Kasumi-1 (cell line): ENCODE measurements at places on chromosomes 6 and 20.
A peak's percentile ranks its signal among the peaks of the same experiment; 100 is the strongest.

DNA sequence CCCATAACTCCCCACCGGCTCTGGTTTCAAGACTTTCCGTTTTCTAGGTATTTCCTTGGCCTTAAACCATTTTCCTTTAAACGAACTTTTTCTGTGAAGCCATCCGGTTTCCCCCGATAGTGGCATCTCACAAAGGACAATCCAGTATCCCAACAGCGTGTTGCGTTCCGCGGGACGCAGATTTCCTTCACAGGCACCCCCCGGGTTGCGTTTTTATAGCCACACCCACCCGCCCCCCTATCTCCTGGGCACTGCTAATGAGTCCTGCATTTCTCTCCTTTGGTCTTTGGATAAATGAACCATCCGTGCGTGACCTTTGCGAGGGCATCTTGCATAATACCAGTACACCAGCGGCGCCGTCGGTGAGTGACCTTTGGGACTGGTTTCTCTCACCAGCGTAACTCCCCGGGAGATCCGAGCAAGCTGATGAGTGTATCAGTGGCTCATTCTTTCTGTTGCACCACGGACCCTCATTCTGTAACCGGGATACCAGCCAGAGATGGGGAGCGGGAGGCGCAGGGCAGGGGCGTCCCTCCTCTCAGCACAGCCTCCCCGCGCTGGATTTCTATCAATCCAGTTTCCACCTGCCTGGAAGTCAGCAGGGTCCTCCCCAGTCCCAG is 586 bp upstream of the NQO2 start:
- peak; percentile 70 for DNase-seq

- DNase-seq = peak; percentile 26
Observed at GRCh38 chr6:142943711-142944123, 1.3 kb downstream of the HIVEP2 start.

DNA sequence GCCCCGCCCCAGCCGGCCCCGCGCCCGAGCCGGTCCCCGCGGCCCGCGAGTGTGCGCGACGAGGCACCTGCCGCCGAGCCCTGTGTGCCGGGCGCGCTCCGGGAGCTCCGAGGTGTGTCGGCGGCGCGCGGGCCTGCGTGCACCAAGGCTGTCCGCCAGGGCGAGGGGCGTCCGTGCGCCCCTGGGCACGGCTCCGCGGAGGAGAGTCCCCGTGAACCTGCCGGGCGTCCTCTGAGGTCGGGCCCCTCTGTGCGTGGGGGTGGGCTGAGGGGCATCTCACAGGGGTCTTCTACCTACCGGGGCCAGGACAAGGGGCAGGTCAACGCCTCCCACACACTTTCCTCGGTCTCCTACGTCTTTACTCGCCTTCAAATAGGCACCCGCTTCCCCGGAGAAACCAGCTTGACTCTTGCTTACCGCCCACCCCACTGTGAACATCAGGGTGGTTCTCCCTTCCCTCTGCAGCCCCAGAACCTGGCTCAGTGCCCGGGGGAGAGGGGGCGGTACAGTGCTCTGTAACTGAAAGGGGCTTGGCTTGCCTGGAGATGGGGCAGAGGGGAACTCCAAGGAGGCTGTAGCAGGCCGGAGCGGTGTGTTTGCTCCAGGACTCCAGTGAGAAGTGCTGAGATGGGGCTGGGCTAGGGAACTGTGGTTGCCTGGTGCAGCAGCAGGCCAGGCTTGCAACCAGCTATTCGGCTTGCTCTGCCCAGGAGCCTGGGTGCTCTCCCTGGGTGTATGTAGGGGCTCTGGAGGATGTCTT is at the start of gene SAMD10:
TSS of gene SAMD10 (minus strand) at position 86 of the 760 bp plus-strand sequence. CDS start 175 bp downstream, outside the sequence.
- DNase-seq = peak; percentile 92

DNA sequence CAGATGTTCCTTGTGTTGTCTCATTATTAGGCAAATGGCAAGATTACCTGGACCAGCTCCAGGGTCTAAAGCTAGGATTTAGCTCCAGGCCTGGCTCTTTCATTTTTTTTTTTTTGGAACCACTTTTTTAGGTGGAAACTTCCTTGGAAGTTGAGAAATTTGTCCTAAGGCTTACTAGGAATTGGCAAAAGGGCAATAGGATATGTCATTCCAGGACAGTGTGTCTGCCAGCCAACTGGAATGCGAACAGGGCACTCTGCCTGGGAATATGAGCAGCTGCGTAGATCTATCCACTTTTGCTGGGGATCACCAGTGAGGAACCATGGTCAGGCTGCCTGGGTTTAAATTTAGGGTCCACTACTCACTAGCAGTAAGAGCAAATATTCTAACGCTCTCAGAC is 304.0 kb downstream of the TSHZ2 start:
- no peak for DNase-seq

GRCh38 chr20:21981179-21981578 is 275.7 kb downstream of the PAX1 start:
- DNase-seq = no peak

DNA sequence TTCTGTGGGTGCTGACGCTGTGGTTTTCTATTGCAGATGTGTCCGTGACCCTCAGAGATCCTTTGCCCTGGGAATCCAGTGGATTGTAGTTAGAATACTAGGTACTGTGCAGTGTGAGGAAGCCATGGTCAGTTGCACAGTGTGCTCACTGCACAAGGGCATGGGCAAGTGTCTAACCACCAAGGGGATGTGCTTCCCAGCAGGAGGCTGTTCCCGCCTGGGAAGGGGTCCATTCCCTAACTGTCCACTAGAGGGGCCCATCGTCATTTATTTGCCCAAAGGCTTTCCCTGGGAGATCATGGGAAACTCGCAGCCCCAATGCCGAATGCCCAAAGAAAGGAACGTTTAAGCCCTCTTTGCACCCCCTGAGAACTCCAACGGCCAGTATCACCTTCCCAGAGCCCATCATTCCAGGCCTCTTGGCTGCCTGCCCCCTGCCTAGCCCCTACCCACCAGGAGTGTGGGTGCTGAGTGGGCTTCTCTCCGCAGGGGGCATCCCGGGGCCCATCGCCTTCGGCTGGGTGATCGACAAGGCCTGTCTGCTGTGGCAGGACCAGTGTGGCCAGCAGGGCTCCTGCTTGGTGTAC is 26.2 kb downstream of the SLCO4A1 start:
- peak; percentile 69 for DNase-seq

DNA sequence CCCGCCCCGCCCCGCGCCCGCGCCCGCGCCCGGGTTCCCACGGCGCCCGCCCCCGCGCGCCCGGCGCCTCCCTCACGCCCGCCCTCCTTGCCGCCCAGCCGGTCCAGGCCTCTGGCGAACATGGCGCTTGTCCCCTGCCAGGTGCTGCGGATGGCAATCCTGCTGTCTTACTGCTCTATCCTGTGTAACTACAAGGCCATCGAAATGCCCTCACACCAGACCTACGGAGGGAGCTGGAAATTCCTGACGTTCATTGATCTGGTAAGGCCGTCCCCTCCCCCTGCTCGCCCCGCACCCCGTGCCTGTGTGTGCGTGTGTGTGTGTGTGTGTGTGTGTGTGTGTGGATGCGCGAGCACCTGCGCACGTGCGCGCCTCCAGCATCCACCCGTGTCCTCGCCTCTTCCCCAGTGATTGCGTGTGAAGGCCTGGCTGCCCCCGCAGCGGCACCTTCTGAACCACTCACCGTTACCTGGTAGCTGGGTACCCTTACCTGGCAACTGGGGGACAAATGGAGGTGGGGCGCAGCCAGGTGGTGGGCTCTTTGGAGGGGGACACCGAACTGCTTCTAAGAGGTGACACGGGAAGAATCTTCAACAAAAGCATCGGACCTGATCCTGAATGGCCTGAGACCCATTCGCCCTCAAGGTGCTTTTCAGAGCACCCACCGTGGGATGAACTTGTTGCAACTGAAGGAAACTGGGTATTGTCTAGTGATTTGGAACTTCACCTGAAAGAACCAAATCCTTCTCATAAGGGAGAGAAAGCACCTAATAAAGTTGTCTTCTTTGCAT is at the start of gene AIG1:
TSS of gene AIG1 (plus strand) at position 84 of the 791 bp plus-strand sequence. CDS start at position 121, 37 bp downstream.
- DNase-seq = peak; percentile 31
